ENCODE measurements at places on chromosomes 16 and 17.

GRCh38 chr16:56068314-56068713 is 123.0 kb upstream of the GNAO1 start:
- DNase-seq, result no peak

DNA sequence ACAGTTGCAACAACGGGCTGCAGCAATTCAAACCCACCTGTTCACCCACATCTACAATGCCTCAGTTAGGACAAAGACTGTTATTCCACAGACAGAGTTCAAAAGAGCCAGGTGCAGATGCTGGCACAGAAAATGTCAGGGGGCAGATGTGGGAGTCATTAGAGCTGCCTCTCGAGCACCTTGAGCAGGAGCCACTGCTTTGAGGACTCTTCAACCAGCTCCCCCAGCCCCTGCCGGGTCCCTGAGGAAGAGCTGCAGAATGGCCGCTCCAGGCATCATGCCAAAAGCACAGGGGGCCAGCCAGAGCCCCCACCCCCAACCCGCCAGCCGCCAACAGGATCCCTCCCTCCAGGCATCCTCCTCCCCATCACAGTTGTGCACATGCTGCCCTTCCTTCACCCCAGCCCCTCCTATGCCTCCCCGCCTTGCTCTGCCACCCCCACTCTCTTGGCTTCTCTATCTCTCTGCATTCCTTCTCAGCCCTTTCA is 20.8 kb downstream of the C17orf67 start:
- no peak for DNase-seq

GRCh38 chr17:29591146-29591736 is 1.7 kb upstream of the ANKRD13B start:
- no peak for DNase-seq

- no peak for DNase-seq
Measured at GRCh38 chr16:22815863-22816262, 1.9 kb downstream of the HS3ST2 start.

- DNase-seq, result no peak
Measured at GRCh38 chr16:30470170-30470512, 2.4 kb upstream of the ITGAL start.

GRCh38 chr16:4958510-4959438 is 644 bp downstream of the SEC14L5 start:
- no peak for DNase-seq

- DNase-seq, result peak; percentile 73
Measured at GRCh38 chr17:68291836-68292688, 767 bp downstream of the ARSG start.

DNA sequence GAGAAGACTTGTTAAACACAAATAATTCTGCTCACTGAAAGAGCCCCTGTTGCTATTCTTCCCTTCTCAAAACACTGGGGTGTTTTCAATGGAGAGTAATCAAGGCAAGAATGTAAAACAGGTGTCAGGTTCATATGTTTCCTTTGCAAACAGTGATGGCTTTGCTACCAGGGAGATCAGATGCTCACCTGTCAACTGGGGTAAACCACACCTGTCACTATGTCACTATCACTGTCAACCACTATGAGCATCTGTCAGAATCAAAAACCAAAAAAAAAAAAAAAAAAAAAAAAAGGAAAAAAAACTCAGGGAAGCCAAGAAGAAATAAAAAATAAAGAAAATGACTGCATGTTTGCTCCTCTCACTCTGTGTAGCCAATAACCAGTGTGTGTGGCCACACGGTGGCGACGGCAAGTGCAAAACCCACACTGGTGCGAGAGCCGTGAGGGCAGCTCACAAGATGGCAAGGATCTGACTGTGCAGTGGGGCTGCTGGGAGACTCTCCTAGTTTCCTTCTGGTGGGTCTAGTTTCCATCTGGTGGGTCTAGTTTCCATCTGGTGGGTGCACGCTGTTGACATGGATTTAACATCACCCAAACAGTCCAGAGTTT is 22.7 kb downstream of the USP22 start:
- DNase-seq, result no peak

DNA sequence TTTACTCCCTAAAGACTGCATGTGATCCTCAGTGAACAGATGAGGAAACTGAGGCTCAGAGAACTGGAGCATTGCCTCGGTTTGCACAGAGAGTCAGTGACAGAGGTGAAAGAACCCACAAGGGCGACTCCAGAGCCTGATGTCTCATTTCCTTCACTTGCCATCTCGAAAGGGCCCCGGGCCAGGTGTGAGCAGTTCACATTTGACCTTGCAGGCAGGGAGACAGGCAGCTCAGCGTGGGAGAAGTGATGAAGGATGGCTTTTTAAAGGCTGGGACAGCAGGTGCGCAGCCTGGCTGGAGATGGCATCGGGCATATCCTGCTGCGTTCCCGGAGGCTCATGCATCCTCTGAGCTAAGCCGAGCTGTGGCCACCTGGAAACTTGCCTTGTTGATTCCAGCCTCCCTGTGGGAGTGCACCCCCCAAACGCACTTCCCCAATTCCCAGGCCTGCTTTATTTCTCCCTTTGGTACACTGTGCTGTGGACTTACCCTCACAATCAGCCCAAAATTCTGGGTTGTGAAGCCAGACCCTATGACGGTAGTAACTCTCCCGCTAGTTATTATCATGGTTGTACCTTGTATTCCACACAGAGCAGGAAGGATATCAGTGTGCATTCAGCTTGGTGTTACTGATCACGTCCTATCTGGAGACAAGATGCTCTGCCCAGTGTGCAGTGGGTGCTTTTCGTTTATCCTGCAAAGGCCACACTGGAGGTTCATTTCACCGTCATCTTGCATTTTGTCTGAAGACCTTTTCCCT is 753.2 kb upstream of the EEF2KMT start:
- DNase-seq, result no peak

GRCh38 chr16:2585651-2586081 is 47.8 kb downstream of the PDPK1 start:
- no peak for DNase-seq

DNA sequence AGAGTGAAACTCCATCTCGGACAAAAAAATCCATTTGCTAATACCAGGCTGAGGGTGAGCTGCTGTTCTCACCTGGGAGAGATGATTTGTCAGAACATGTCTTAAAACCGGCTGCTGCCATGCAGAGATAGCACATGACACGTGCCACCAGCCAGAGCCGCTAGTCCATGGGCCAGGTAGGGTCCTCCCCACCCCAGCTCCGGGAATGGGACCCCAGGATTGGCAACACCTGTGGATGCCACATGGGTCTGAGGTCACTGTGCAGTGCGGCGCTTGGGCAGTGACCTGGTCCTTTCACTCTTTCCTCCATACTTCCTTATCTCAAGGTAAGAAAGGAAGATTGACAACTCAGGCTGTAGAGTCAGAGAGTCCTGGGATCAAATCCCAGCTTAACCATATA is 393.3 kb upstream of the TNRC6C start:
- DNase-seq, result no peak

- no peak for DNase-seq
Measured at GRCh38 chr16:73565263-73565662, 517.3 kb upstream of the ZFHX3 start.

DNA sequence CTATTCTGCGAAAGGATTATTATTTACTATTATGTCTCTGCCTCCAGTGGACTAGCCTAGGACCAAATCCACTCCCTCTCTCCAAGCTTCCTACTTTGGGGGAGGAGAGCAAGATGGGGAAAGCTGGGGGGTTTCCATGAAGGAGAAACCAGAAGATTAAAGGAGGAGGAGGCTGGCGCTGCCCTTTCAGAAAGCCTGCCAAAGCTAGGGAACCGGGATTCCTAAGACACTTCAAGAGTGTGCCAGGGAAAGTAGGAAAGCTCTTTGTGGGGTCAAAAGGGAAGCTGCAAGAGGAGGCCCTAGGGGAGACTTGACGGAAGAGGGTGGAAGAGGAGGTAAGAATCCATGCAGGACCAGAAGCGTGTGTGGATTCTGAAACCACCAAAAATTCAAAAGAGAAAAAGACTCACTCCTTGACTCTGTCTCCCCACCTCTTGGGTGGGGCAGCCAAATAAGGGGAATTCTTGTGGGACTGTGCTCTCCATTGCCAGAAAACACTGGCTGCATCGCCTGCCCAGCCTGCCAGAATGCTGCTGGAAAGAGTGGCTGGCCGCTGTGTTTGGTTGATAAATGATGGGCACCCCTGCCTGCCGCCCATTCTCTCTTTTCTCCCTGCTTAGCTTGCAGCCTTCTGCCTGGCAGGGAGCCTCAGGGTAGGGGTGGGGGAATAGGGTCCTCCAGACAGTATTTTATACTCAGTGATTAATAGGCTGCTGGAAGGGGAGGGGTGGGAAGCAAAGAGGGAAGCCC is 11.8 kb upstream of the KAT7 start:
- no peak for DNase-seq

GRCh38 chr16:74723256-74723655 is 22.6 kb upstream of the MLKL start:
- no peak for DNase-seq

DNA sequence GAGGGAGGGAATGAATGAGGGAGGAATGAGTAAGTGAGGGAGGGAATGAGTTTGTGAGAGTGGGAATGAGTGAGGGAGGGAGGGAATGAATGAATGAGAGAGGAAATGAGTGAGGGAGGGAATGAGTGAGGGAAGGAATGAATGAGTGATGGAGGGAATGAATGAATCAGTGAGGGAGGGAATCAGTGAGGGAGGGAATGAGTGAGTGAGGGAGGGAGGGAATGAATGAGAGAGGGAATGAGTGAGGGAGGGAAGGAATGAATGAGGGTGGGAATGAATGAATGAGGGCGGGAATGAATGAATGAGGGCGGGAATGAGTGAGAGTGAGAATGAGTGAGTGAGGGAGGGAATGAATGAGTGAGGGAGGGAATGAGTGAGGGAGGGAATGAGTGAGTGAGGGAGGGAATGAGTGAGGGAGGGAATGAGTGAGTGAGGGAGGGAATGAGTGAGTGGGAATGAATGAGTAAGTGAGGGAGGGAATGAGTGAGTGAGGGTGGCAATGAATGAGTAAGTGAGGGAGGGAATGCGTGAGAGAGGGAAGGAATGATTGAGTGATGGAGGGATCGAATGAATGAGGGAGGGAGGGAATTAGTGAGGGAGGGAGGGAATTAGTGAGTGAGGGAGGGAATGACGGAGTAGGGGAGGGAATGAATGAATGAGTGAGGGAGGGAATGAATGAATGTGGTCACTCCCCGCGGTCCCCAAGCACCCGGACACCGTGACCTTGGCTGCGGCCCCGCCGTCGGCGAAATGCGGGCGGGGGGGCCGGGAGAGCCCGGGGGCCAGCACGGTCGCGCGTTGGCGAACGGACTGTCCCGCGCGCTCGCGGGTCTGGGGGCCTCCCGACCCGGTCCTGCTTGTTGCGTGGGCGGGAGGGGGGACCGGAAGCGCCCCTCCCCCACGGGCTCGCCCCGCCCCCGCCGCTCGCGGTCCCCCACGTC is 1.1 kb upstream of the UBE2I start:
- no peak for DNase-seq

- DNase-seq, result no peak
Measured at GRCh38 chr16:83705856-83706255, 101.9 kb upstream of the HSBP1 start.

All from esophagus squamous epithelium (tissue), 5 donors.